NCI-H2171 (cell line): ENCODE measurements at places on chromosomes 1 and 21.

DNA sequence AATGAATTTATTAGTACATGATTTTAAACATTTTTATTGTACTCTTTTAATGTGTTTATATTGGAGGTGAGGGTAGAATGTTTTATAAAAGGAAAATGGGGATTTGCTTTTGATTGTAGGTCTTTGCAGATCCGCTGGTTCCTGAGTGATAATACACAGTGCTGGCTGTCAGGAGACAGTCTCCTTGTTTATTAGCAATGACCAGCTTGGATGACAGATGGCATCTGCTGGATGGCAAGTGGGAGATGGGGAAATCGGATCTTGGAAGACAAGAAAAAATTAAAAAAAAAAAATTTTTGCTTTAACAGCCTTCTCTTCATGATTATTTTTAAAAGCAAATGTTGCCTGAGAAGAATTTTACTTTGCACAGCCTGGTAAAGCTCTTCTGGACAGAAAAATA lies 4.4 kb upstream of the PHTF1 start:
- DNase-seq = peak; percentile 92

GRCh38 chr1:51897699-51898031 lies 19.1 kb upstream of the NRDC start:
- DNase-seq = no peak

GRCh38 chr1:53665996-53666395 lies 73.0 kb downstream of the GLIS1 start:
- no peak for DNase-seq

DNA sequence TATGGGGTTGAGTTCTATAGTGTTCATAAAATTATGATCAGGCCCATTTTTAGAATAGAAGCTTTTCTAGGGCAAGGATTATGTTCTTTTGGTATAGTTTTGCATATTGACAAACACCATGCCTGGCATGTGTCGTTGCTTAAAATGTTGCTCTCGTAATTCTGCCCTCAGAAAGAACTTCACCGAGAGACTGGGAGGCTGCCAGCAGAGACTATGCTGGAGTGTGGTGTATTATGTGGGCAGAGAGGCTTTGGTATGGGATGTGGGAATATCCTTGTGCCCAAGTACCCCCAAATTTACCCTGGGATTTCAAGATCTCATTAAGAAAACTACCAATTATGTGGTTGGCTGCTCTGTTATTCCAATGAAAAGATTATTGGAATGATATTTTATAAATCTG lies 27.9 kb downstream of the PGM1 start:
- DNase-seq = no peak

DNA sequence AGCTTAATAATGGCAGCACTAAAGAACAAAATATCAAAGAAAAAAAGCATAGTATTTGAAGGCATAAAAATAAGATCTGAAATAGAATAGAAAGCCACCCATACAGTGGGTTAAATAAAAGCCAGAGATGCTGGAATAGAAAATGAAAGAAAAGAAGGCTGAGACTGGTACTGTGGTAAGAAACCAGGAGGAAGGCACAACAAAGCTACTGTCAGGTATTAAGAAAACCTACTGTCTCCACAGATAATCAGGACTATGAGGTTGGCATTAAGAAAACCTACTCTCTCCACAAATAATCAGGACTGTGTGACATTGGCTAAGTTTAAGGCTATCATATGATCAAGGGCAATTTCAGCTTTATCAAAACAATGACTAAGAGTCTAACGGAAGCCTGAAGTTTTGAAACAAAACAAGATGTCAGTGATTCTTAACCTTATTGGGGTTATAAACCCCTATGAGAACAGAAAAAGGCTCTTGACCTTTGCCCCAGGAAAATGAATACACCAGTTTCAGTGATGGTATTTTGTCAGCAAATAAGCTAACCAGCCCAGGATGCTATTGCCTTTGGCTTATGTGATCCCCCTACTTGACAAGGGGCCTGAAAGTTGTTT lies 24.4 kb downstream of the MCOLN2 start:
- DNase-seq = no peak

DNA sequence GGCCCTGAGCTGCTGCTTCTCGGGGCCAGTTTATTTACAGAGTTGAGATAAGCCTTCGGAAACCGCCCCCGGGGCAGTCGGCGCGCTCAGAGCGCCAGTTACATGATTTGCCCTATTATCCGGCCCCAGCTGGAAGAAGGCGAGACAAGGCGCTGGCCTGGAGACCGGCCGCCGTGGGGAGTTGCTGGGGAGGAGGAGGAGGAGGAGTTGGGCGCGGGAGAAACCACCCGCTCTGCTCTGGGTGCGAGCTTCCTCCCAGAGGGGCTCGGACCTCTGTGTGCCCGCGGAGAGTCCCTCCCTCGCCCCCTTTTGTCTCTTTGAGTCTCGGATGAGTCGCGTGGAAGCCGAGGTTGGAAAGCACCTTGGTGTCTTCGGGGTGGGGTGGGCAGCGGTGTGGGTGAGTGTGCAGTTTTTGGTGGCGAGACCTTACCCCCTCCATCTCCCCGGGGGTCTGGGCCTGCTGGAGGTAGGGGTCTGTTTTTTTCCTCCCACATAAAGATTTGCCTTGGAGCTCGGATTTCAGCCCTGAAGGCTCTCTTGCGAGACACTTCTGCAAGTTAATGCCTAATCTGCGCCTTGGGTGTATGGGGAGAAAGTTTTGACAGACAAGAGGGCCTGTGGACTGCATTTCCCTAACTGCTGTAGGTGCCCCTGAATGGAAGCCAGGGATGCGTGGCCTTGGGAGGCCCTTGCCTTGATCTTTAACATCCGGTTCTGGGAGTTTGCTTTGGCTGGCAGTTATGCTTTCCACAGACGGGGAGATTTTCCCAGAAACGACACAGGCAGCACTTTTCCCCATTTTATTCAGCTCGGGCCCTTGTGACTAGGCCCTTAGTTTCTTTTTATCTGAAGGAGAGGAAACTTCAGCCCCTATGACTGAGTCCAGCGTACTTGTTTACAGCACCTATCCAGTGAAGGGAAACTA lies 80.0 kb downstream of the NDUFS5 start:
- no peak for DNase-seq

- peak; percentile 29 for DNase-seq
Observed at GRCh38 chr1:10765734-10766478, 30.5 kb downstream of the CASZ1 start.

GRCh38 chr1:211336775-211337174 lies 10.1 kb downstream of the TRAF5 start:
- DNase-seq = no peak

DNA sequence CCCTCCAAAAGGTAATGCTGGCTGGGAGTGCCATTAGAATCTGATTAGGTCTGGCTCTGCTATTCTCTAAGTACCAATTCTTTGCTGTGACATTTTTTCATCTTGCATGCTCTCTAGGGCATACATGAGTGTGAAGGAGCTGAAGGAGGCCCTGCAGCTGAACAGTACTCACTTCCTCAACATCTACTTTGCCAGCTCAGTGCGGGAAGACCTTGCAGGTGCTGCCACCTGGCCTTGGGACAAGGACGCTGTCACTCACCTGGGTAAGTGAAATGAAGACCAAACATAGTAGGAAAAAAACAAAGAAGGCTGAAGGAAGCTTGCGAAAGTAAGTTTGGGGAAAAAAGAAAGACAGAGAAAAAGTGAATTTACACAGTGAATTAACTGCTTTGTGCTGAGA lies 207.9 kb downstream of the PAPPA2 start:
- no peak for DNase-seq

DNA sequence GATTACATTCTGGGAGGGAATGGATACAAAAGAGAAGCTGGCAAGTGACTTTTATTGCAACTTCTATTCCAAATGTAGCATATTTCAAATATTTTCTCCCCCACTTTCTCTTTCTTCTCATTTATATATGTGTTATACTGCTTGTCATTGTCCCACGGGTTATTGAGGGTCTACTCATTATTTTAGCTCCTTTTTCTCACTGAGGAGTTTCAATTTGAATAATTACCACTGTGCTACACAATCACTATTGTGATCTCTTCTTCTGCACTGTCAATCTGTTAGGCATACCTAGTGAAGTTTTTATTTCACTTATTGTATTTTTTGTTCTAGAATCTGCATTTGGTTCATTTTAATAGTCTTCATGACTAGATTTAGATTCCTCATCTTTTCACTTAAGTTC lies 339.7 kb downstream of the PTPRC start:
- no peak for DNase-seq

DNA sequence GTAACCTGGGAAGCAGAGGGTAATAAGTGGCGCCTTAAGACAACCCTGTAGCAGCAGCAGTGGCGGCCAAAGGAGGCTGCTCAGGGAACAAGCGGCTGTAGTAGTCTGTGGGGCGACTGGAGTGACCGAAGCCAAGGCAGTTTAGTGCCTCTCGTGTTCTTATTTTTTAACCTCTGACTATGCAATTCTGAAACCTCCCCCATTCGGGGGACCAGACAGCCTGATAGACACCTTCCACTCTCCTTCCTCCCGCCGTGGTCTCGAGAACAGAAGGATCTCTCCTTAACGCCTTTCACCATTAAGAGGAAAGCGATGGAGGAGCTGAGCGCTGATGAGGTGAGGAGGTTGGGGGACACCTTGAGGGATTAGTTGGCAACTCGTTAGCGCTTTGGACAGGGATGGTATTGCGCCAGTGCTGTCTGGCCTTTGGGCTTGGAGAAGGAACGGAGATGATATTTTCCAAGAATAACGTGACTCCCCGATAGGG lies 644 bp downstream of the UBE4B start:
- peak; percentile 43 for DNase-seq

DNA sequence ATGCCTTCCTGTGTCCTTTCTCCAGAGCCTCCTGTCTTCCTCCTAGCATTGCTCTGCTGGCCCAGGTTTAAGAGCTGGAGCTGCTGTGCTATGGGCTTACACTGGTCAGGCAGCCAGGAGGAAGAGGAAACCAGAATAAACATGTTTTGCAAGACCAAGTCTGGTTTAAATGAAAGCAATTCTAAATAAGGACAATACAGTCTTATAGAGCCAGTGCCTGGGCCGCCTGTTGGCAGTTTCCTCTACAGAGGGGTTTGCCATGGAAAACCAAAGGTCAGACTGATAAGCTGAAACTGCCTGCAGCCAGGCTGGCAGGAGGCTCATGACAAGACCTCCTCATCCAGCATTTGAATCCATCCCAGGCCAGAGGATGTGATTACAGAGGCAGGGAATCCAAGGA lies 92.9 kb upstream of the FGGY start:
- DNase-seq = no peak
